Skeletal muscle cell (primary cell): ENCODE measurements at places on chromosomes 7 and 10.

DNA sequence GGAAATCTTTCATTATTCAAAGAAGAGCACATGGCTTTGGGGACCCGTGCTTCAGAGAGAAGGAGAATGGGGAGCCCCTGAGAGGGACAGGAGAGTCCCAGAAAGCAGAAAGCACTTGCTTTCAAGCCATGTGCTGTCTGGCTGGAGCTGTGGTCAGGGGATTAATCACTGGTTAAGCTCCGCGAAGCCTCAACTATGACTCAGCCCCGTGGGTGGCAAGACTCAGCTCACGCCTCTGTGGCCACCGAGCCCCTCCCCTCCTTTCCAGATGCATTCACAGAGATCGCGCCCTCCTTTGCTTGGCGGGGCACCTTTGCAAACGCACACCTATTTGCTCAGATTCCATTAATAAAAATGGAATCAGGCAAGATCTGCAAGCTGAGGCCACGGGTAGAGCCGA, 202.9 kb upstream of the TCERG1L start:
- DNase-seq: no peak

GRCh38 chr7:81503336-81503735, 266.5 kb downstream of the HGF start:
- no peak for DNase-seq

- DNase-seq: no peak
Measured at GRCh38 chr10:127881262-127881661, 11.5 kb downstream of the CLRN3 start.

DNA sequence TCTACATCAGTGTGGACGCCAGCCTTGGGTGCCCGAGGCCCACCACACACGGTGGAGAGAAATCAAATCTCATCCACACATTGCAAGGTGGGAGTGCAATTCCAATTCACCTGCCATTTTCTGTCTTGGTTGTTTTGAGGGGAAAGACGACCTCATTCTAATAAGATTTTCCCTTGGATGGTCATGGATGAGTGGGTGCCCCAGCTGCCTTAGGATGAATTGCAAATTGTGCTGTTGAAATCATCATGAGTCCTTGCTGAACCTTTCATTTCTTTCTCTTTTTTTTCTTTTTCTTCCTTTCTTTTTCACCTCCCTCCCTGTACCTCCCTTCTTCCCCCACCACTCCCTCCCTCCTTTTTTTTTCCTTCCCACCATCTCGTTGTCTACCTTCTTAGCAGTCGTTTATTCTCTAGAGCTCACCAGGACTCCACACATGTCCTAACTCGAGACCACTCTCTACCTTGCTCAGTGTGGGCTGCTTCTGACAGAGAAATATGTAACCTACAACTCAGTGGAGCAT, 266.9 kb upstream of the NFE2L3 start:
- no peak for DNase-seq

- no peak for DNase-seq
Measured at GRCh38 chr7:105016068-105016708, 2.2 kb downstream of the KMT2E start.

- no peak for DNase-seq
Measured at GRCh38 chr7:98014830-98015229, 24.8 kb upstream of the OCM2 start.

- no peak for DNase-seq
Measured at GRCh38 chr10:124347956-124348355, 70.8 kb downstream of the OAT start.

DNA sequence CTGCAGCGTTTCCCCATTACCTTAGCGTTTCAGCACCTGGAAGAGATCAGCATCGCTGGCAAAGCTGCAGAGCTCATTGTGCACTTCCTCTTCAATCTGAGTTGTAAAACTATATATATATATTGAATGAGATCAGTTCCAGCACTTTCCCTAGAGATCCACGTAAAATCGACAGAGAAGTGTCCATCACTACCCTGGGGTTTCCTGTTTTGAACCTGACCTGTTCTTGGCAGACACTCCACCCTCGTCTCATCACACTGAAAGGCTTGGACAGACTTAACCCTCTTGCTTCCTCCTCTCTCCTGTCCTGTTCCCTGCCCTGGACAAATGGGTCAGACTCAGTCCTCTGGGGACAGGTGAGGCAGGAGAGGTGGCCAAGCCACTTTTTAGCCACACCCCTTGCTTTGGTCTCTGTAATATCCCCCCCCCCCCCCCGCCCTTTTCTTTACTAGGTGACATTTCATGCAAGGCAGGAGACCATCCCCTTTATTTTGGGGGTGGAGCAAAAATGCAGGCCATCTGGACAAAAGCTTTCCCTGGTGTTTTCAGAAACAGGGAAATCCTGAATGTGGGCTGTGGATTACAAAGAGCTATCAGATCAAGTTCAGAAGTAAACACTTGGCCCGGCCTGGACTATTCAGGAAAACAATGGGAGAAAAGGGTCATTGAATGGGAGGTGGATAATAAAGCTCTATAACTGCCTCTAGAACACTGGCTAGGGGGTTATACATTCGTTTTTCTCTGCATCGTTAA, 83.7 kb upstream of the KDM7A start:
- DNase-seq: no peak

DNA sequence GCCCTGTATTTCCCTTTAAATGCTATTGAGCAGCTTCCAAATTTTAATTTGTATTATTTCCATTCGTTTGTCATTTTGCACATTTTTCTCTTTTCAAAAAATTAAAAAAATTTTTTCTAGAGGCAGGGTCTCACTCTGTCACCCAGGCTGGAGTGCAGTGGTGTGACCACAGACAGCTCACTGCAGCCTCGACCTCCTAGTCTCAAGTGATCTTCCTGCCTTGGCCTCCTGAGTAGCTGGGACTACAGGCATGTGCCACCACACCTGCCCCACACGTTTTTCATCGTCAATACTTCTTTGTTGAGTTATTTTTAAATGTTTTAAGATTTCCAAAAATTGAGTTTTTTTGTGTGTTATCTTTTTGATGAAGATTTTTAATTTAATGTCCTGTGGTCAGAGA, 4.7 kb downstream of the RPA3 start:
- DNase-seq: no peak

DNA sequence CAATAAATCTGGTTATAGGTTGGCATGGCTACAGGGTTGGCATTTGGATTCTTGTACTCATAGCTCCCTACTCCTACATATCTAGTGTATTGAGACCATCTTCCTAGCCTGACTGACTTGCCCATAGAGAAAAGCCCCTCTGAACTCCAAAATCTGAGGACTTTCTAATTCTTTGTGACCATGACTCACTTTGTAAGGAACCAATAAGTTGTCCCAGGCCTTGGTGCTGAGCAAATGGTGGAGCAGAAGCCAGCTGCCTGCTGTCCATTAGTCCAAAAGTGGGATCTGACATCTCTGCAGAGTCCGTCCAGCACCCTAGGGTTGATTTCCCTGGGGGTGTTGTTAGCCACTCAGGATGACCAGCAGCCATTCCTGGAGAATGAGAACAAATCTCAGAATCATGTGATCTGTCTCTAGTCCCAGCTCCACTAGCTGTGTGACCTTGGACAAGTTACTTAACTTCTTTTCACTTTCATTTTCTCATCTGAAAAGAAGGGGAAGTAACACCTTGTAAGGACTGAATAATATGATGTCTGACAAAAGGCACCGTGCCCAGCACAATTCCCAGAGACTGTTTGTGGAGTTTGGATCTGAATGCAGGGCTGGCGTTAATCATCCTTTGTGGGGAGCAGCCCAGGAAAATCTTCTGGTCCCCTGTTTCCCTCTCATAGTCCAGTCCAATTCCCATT, 44.1 kb downstream of the MTURN start:
- no peak for DNase-seq

DNA sequence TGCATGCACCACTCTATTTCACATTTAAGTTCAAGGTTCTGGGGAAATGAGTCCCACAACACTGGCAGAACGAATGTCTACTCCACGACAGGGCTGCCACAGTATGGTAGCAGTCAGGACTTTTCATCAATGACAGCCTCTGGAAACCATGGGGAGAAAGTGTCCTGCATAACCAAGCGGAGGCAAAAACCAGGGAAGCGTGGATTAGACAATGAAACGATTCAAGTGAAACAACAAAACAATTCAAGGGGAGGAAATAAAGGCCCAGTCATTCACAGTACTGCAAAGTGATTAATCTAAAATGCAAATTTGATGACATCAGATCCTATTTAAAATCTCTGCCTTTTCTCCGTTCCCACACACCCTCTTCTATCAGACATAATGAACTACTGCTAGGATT, 168.2 kb downstream of the DPY19L1 start:
- DNase-seq: no peak

DNA sequence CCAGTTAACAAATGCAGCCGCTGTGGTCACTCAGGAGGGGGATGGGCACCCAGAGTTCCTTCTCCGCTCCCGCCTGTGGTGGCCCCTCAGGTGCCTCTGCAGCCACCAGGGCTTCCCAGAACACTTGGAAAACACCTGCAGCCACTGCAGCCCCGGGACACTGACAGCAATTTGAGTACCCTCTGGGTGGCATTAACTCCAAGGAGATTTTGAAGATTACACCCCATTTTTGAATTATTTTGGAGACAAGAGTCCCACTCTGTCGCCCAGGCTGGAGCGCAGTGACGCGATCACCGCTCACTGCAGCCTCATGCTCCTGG, 32.2 kb downstream of the IL15RA start:
- no peak for DNase-seq

DNA sequence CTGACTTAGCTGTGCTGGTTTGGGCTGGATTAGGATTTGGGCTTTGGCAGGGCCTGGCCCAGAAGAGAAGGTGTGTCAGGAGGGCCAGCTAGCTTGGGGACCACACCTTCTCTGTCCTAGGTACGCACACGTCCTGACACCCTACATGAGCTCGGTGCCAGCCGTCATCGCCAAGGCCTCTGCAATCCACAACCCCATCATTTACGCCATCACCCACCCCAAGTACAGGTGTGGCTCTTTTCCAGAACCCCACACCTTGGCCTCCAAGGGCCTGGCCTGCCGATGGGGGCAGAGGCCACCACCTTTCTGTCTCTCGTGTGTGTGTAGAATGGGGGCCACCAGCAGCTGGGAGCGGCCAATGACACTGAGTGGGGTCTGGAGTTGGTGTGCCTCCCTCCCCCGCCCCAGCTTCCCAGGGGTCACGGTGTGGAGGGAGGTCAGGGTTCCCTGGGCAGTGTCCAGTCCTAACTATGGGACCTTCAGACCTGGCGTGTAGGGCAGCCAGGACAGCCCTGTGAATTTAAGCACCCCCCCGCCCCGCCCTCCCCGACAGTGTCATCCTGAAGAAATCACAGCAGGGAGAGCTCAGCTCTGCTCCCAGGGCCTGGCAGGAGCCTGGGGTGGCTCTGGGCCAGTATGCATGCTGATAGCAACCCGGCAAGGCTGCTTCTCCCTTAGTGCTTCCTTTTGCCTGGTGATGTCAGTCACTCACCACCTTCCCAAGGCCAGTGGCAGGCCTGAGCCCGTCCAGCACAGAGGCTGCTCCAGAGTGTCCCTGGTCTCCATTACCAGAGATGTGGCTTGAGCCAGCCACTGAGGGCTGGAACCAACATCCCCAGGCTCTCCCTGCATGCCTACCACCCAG, 6.9 kb upstream of the LDB3 start:
- no peak for DNase-seq

DNA sequence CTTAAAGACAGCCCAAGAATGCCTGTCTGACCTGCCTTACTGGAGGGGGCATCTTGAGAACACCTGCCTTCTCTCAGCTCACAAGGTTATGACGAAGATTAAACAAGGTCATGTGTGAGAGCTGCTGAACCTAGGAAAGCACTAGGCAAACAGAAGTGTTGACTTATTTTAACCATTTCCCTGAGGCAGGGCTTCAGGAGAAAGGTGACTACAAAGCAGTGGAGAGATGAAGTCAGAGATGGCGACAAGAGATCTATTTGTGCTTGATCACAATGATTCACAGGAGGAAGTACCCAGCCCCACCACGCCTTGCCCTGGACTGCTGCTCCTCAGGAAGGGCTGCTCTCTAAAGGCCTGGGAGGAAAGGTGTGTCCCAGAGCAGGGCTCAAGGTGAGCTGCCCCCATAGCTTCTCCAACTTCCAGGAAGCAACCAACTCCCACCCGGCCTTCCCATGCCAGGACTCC, 27.8 kb downstream of the STN1 start:
- no peak for DNase-seq

GRCh38 chr7:141928845-141929195, 12.6 kb downstream of the OR9A4 start:
- DNase-seq: no peak

DNA sequence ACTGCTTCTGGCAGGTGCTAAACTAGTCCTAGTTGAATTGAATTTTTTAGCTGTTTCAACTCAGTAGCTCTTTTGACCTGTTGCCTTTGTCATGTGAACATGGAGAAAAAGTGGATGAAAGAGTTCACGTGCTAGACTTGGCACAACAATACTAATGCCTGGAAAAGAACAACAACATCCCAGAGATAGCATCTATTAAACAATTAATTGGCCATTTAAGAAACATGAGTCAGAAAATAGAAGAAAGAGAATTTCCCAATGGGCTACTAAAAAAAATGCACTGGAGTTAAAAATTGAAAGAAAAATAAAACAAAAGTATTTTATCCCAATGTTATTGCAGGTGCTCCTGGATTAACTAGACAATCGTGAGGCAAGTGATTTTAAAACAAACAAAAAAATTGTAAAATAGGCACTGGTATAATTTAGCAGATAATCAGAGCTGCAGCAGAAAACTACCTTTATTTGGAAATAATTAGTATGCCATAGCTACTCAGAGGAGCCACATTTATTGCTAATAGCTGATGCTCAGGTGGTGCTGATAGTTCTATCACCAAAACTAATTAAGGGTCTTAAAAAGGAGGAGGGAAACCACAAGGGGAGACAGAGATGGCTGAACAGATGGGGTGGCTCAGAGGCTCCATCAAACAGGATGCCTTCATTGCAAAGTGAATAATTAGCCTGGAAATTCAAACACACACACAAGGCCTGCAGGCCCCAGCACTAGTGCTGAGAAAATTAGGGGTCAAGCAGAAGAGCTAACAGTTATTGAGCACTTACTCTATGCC, 17.6 kb downstream of the CCDC71L start:
- DNase-seq: no peak

- DNase-seq: no peak
Measured at GRCh38 chr10:131280101-131280500, 31.4 kb downstream of the TCERG1L start.

- no peak for DNase-seq
Measured at GRCh38 chr7:158473221-158473620, 114.4 kb downstream of the PTPRN2 start.

DNA sequence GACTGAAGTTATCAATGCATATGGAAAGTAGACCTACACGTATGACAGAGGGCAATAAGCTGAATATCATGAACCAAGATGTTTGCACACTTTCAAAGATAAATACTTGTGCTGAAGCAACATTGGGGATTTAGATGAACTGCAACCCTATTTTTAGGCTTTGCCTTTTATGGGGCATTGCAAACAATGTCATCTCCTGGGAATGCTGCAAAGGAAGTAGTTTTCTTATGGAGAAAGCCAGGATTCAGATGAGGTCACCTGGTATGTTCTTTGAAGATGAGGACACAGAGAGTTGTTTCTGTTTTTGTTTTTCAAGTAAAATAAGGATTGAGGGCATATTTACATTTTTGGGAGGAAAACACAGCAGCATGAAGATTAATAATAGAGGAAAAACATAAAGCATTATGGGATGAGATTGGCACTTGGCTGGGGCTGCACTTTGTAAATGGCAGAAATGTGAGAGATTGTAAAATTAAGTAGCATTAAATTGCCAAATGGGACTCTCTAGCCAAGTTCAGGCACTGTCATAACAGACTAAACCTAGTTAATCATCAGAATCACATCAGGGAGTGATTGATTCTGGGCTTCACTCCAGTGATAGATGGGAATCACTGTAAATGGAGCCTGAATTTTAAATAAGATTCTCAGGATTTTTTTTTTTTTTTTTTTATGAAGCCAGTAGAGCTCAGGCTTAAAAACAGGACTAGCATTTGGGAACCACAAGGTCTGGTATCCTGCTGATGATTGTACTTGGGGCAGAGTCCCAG, 63.1 kb downstream of the MALRD1 start:
- no peak for DNase-seq

- DNase-seq: no peak
Measured at GRCh38 chr10:60820093-60820754, 41.9 kb downstream of the CDK1 start.
